ENCODE measurements at places on chromosomes 3 and 15.

DNA sequence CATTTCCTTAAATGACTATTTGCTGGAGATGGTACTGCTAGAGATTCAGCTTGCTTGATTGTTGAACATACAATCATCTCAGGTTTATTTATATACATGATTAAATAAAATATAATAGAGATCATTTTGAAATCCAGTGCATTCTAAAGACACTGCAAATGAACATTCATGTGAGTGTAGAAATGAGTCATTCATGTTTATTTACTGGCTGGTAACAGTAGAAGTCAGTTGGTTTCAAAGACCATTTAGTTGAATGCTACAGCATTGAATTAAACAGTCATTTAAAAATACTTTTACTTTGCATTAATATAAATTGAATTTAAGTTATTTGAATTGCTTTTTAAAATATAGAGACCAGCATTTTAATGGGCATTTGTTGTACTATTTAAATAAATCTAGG is 551.9 kb upstream of the GOLIM4 start:
- no peak for DNase-seq

DNA sequence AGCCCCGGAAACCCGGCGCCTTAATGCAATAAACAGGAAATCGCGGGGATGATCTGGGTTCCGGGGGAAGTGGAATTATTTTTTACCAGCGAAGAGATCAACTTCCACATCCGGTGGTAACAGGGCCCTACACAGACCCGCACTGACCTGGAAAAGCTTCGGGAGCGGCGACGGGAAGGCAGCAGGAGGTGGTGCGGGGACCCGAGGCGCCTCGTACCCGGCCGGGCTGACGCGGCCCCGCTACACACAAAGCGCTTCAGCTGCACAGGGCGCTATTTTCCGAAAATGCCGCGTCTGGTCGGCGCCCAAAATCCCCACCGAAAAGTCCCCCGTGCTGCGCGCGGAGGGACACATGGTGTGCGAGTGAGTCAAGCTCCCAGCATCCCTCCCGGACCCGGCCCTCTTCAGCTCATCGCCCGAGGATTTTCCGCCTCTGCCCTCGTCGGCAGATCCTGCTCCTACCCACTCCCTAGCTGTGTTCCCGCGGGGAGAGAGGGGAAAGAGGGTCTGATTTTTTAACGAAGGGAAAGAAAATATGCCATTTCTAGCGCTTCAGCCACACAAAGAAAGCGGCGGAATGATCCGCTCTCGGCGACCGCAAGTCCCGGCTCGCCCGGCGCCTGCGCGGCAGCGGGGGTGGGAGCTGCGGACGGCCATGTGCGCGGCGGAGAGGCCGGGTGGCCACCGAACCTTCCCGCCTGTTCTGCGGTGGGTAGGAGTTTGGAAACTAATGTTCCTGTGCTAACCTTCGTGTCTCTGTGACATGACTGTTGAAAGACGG is at the start of gene GABPB1:
Gene GABPB1, minus strand, starts transcription at position 361 of the 781 bp plus-strand sequence. CDS start 45,400 bp downstream, outside the sequence.
- DNase-seq: peak; percentile 97

DNA sequence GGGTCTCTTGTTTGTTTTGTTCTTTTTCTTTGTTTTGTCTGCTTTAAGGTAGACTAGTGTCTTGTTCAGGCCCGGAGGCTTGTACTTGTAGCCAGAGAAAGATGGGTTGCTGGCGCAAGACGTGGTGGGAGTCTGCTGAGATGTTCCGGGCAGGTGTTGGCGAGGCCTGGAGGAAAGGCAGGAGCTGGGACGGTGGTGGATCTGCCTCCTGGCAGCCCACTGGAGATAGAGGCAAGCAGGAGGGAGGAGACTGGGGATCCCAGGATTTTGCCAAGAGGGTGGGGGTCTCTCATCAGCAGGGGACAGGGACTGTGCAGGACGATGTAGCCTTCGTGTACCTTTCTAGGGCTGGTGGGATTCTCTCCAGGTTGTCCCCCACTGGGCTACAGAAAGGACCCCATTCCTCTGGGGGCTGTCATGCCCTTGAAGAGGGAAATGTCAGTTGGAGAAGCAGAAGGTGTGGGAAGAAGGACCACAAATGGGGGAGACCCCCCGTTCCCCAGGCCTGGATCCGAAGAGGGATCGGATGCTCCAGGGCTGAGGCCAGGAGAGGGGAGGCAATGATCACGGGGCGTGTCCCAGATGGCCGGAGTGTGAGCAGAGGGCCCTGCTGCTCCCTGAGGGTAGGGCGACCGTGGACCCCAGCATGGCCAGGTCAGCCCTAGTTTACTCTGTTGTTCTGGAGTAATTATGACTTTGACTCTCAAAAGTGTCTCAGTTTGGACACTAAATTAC is 7.0 kb downstream of the CHAC1 start:
- DNase-seq: no peak

DNA sequence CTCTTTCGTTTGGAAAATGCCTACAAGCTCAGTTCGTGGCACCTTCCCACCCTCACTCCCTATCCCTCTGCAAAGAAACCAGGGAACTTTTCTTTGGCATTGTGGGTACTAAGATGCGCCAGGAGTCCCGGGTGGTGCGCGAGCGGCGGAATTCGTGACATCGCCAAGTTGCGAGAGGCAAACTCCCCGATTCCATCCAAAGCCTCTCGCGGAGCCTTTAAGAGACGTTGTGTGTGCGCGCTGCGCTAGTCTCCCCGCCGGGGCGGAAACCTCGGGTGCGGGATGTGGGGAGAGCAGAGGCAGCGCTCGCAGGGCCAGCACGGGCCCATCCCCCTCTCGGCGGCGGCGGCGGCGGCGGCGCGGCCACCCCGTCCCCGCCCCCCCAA is 443 bp upstream of the NR2F2 start:
- no peak for DNase-seq

GRCh38 chr15:43244092-43244491 is 22.6 kb downstream of the TGM5 start:
- DNase-seq: no peak

DNA sequence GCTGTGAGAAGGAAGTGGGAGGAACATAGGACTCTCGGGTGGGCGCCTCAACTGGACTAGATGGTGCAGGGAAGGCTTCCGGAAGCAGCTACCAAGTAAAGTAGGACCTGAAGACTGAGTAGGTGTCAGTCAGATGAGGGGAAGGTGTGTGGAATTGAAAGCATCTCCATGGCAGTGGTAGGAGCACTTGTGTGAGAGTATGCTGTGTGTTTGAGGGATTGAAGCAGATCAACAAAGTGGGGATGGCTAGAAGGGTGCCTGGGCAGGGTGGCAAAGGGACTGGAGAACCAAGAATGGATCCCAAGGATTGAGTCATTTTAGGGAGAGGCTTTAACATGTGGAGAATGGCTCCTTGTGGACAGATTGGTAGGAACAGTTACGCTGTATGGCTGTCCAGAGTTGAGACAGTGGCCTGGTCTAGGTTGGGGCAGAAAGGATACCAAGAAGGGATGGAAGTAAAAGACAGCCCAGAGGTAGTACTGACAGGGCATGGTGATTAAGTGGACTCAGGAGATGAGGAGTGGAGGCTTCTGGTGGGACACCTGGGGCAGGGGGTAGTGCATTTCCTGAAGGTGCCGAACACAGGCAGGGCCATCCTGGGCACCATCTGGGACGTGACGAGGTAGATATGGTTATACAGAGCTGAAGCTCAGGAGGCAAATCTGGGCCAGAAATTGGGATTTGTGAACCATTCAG is 1.5 kb downstream of the UQCC5 start:
- DNase-seq: no peak

GRCh38 chr15:56988219-56988618 is 69.8 kb downstream of the TCF12 start:
- no peak for DNase-seq

DNA sequence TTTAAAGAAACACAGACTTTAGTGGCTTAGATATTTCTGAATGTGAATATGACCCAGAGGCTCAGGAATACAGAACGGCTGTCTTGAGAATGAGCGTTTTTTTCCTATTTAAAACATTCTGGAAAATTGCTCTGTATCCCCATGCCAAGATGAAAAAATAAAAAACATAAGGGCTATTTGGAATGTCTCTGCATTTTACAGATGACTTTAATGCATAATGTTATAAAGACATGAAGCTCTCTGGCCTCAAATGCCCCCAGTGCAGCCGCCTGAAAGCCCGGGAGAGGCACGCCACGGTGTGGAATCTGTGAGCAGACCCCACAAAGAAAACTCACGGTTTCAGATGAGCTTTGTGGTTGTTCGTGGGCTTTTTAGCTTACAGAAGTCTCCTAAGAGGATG is 322.5 kb upstream of the ICE2 start:
- DNase-seq: no peak

GRCh38 chr15:49697121-49697520 is 76.3 kb downstream of the DTWD1 start:
- DNase-seq: no peak

DNA sequence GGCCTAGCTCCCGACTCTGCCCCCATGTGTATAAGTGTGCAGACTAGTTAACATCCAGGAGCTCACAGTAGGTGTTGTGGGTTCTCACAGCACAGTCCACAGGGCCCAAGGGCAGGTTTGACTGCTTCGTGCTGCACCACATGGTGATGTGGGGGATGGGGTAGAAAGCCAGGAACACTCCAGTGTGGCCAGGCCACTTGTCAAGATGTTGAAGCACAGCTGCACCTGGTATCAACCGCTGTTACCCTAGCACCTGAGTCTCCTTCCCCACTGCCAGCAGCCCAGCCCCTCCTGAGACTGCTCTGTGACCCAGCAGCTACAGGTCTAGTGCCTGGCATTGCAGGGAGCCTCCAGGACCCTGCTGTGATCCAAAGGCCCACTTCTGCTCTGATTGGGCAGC is 53.4 kb downstream of the CHDH start:
- no peak for DNase-seq

DNA sequence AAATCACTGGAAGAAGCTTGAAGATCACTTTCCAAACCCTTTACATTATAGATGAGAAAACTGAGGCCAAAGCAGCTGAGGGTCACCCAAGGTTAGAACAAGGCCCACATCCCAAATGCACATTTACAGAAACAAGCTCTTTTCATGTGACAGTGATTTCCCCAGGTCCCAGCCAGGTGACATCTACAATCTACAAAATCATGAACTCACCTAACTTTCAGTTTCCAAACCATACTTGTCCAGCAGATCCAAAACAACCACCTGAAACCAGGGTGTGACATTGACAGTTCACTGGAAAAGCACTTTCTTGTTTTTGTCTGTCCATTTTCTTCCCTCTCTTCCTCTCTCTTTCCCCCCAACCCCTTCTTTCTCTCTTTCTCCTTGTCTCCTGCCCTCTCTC is 132.2 kb upstream of the PRICKLE2 start:
- DNase-seq: no peak

DNA sequence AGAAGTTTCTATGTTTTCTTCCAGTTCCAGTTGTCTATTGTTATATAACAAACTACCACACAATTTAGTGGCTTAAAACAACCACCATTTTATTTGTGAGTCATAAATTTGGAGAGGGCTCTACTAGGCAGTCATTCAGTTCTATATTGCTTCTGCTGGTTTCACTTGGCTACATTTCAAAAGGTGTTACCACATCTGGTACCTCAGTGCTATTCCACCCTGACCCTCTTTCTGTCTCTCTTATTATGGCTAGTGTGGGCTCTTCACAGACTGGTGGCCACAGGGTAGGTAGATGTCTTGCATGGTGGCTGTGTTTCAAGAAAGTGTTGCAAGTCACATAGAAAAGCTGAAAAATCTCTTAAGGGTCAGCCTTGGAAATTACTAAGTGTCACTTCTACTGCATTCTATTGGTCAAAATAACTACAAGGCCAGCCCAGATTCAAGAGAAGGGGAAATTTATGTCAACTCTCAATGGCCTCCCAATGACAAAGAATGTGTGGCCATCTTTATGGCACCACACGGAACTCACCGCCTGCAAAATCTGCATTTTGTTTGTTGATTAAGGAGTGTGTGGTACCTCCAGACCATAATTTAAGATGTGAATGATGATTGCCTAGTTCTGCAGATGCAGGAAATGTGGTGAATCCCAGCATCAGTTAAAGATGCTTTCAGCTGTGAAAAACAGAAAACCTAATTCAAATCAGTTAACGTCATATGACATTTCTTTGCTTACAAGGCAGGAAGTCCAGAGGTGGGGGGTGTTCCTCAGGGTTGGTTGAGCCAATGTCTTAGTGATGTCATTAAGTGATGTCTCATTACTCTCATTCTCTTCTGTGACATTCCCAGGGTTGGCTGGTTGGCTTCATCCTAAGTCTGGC is 105.8 kb upstream of the RASGRP1 start:
- no peak for DNase-seq

DNA sequence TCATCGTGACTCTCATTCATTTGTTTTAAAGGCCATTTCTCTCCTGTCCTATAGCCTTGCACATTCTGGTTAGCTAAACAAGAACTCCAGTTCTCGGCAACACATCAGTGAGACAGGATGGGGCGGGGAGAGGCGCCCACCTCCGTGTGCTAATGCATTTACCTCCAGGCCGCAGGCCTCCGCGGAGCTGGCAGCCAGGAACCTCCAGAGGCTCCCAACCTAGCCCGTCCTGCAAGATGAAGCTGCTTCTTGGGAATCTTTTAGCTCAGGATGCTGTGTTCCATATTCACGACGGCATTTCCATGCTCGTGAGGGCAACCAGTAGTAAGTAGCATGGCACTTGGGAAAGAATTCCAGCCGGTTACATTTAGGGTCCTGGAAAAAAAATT is 47.9 kb downstream of the RGMA start:
- no peak for DNase-seq

- DNase-seq: peak; percentile 93
Measured at GRCh38 chr3:157282261-157283191, 122.6 kb upstream of the CCNL1 start.

GRCh38 chr3:19272296-19272695 is 124.0 kb downstream of the KCNH8 start:
- DNase-seq: no peak

DNA sequence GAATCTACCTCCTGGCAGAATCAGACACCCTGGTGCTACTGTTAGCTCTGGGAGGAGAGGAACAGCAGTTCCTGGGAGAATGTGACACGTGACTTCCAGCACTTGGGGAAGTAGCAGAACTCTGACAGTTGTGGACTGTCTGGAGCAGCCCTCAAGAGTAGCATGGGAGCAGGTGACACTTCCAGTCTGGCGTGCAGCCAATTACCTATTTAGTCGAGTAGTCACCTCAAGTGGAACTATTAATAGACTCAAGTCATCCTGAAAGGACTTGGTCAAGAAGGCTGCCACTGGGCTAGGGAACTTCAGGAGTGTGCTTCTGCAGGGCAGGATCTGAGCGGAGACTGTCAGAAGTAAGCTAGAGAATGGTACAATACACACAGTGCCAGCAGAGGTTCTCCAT is 62.3 kb downstream of the MTHFS start:
- no peak for DNase-seq

DNA sequence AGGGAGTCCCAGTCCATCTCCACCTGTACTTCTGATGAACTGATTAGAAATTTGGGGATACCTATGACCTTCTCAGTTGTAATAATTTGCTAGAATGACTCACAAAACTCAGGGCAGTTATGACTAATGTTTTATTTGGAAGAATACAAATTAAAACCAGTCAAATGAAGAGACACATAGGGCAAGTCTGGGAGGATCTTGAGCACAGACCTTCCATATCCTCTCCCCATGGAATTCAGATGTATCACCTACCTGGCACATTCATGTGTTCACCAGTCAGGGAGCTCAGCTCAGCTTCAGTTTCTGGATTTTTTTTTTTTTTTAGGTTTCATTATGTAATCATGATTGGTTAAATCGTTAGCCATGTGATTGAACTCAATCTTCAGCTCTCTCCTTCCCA is 247.7 kb downstream of the VGLL3 start:
- DNase-seq: no peak

GRCh38 chr3:71753701-71754609 is at the start of gene GPR27:
Gene GPR27 (plus strand): TSS chr3:71753855. CDS start chr3:71754050, 195 bp downstream.
- DNase-seq: no peak
